ENCODE measurements at places on chromosomes 4 and X.

- no peak for DNase-seq
These were observed 1.4 kb downstream of the ZNF185 start for GRCh38 chrX:152899111-152899873.

DNA sequence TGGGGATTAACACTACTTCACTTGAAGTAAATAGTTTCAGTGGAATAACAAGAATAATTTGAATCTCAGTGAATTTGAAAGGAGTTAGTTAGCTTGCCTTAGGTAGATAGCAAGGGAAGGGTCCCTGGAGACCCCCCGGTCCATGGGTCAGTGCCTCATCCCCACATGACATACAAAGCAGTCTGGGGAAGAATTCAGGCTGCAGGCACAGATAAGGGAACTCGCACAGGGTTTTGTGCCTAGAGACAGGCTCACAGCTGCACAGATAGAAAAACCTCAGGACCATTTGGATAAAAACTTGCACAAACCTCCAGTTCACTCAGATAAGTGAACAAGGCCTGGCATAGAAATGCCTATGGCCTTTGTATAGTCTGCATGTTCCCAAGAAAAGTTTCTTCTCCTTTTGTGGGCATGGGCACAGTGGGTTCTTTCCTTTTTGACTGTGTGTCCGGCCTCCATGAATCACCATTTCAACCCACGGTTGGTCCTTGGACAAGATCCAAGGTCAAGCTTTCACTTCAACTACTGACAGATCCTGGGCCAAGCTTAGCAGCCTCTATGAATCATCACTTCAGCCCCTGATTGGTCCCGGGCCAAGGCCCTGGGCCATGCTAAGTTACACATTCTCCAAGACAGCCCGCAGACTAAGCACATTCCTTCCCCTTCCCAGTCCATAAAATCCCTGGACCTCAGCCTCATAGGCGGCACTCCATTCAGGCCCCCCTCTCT lies 108.3 kb upstream of the KLHL4 start:
- no peak for DNase-seq

DNA sequence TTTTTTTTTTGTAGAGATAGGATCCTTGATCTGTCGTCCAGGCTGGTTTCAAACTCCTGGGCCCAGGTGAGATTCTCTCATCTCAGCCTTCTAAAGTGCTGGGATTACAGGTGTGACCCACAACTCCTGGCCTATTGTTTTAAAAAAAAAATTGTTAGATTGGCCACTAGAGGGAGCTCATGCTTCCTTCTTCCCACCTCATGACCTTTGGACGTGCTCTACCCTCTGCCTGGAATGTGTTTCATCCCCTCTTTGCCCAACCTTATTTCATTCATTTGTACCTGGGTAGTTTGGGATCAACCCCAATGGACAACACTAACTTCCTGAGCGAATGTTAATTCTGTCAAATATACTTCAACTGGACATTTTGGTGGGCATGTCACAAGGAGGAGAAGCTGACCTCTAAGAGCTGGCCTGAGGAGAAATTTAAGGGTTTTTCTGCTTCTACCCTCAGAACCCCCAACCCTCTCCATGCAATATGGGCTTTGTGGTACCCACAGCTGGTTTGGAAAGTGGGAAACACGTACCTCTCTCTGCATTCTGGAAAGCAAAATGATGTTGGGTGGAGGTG lies 6.4 kb downstream of the PPEF2 start:
- no peak for DNase-seq

DNA sequence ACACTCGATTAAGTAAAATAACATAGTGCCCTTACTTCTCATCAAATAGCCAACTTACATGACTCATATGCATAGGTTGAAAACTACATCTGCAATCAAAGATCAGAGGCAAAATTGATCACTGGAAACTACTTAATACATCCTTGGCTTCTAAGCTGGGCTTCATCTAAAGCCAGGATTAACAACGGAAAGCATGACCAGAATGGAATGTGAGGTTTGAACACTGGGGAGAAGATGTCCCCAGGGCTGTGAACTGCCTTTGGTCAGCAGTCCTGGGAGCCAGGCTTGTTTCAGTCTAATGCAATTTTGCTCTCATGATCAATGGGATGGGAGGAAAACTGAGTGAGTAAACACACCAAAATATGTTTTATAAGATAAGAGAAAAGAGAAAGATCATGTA lies 192.5 kb upstream of the TTC29 start:
- no peak for DNase-seq

- no peak for DNase-seq
These were observed 1326.3 kb downstream of the C4orf33 start for GRCh38 chr4:130422261-130422660.

GRCh38 chr4:41632481-41633073 lies 94.6 kb downstream of the LIMCH1 start:
- no peak for DNase-seq

- DNase-seq, result no peak
These were observed 26.0 kb upstream of the ANXA3 start for GRCh38 chr4:78525559-78525958.

DNA sequence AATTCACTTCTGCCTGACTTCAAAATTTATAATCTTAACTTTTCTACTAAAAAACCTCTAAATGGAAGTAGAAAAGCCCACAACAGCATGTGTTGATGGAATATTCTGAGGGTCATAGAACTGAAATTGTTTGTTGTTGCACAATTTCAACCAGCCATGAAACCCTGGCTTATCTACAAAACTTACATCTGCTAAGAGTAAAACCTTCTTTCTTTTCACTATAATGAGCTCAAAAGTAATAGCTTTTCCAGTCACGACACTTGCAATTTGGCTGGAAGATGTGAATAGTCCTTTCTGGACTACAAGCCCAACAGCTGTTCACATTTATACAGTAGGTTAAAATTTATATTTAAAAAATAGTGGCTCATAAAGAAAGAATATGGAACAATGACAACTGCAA lies 250.0 kb downstream of the GPAT3 start:
- DNase-seq, result no peak

- no peak for DNase-seq
These were observed 16.4 kb upstream of the TMSB4X start for GRCh38 chrX:12958461-12958860.

DNA sequence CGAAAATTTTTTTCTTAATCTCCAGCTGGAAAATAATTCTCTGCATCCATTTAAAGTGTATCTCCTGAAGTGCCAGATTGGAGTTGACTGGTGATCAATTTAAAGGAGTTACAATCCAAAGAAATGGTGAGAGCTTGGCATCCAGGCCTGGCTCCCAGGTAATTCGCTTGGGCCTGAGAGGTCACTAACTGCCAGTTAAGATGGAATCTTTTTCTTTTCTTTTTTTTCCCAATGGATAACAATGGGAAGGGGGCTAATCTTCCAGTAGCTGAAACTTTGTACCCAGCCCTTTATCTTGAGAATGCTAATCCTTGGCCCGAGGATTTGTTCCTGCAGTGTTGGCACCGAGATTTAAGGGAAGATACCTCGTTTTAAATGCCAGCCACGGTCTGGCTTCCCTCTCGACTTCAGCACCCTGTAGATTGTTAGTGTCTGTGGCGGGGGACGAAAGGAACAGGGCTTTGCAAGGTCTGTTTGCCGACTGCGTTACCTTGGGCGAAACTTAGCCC lies 13.3 kb upstream of the PITX2 start:
- DNase-seq, result no peak

DNA sequence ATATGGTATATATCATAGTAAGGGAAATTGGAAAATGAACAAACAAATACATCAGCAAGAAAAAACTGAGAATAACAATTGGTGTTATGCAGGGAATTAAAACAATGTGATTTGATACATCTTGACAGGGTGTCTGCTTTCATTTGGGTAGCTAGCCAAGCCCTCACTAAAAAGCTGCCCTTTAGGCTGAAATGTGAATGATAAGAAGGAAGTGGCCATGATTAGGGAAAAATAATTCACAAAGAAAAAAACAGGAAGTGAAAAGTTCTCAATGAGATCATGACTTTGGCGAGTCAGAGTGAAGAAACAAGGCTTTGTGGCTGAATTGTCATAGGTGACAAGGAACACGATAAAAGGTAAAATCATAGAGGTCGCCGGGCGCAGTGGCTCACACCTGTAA lies 675.8 kb upstream of the SLIT2 start:
- no peak for DNase-seq

GRCh38 chr4:95021099-95021498 lies 263.3 kb downstream of the BMPR1B start:
- no peak for DNase-seq

- DNase-seq, result no peak
These were observed 301.3 kb downstream of the FBXW7 start for GRCh38 chr4:152234571-152234970.

DNA sequence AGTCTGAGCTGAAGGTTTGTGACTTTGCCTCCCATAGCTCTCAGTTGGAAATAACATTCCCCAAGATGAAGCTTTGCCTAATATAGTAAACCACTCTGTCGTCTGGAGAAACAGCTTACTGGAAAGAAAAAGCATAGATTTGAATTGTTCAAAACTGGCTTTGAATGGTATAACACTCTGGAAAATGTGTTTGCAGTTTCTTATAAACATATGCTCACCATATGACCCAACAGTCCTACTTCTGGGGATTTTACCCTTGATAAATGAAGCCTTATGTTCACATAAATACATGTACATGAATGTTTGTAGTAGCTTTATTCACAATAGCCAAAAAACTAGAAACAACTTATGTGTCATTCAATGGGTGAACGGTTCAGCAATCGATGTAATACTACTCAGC lies 10.2 kb downstream of the VEGFD start:
- no peak for DNase-seq

GRCh38 chr4:133150486-133151340 lies 1.6 kb downstream of the PCDH10 start:
- DNase-seq, result no peak

- DNase-seq, result peak; percentile 16
These were observed 813 bp downstream of the DIAPH2 start for GRCh38 chrX:96685210-96686099.

GRCh38 chrX:151711787-151712186 lies 4.0 kb upstream of the FATE1 start:
- DNase-seq, result no peak

DNA sequence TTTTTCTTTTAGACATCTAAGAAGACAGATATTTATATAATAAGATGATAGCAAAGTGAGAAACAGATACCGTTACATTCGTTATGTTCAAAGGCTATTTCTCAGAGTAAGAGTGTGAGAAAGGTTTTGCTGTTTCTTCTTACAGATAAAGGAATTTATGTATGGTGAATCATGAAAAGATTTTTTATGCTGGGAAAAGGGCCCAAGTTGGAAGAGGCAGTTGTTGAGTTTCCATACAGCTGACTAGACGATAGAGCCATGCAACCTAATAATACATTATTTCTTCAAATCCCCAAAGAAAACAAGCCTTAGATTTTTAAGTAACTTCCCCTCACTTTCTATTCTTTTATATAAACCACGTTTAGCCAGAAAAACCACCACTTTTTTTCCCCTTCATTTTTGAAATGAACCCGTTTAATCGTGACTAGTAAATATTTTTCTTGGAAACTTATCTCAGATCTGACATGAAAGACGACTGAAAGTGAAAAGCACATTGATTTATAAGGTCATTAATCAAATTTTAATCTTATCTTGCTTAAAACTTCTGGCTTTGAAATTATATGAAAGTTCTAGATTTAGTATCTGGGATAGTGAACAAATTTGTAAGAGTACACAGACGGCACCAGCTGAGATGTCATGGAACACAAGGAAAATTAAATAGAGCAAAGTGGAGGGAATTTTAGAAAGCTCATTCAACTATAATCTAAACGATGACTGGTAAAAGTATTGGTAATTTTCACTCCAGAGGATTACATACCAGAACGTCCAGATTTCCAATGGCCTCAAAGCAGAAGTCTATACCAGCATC lies 10.9 kb downstream of the ADH6 start:
- DNase-seq, result no peak

DNA sequence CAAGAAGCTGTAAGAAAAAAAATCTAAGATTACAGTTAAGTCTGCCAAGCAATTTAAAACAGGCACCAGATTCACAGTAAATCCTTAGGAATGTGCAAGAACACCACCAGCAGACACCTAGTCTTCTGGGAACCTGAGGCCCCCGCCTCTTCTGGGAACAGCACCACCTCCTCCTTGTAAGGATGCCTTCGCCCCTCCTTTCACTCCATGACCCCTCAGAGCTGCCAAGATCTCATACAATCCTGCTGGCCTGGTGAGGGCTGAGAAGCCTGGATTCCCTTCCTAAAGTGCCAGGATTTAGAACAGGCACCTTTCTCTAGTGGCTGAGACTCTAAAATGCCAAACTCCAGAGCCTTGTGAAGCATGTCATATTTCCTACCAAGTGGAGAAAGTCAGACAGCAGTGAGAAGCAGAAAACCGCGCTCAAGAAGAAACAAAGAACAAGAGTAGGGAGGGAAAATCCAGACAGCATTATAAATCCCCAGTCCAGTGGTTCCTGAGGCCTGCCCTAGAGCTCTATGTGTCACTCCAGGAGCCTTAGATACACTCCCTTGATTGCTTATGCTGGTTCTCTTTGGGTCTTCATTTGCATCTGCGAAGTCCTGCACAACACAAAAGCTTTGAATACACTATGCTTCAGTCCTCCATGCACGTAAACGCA lies 166.4 kb downstream of the TSPAN5 start:
- DNase-seq, result no peak

DNA sequence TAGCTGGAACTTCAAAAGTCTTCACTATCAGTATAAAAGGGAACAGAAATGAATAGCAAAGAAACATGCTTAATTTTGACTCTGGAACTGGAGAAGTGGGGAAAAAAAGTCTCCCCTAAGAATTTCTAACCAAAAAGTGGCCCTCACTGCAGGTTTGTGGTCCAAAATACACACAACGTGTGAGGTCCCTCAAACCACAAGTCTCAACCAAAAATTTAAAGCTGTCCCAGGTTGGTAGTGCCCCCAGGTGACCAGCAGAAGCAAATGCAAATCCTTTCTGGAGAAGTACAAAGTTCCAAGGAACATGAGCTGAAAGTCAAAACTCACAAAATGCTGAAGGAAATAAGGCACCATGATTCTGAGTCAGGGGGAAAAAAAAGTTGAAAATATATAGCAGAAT lies 23.6 kb upstream of the VAMP7 start:
- no peak for DNase-seq

GRCh38 chrX:84189125-84189524 lies 1.1 kb upstream of the RPS6KA6 start:
- no peak for DNase-seq

DNA sequence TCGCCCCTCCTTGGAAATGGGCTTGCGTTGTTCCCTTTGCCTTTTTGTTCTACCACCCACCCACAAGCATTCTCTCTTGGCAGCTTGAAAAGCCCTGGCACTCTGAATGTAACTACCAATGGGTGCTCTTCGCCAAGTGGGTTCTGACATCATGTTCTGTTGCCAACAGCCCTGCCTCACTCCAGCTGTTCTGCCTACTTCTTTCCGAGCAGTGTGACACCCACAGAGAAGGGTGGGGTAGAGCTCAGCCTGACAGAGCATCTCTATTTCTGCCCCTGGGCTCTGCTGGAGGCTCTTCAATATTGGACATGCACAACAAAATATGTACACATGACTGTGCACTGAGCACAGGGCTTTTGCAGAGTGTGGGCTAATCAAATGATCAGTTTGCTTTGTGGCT lies 15.6 kb upstream of the EXOSC9 start:
- DNase-seq, result no peak

- no peak for DNase-seq
These were observed 26.4 kb upstream of the AKAP17A start for GRCh38 chrX:1564750-1565683.

- DNase-seq, result no peak
These were observed 123.3 kb downstream of the MBNL3 start for GRCh38 chrX:132365490-132365889.

Measured in activated CD4-positive, alpha-beta T cell treated with anti-CD3 and anti-CD28 coated beads, Interleukin-2, amount 50 U/mL, for 1 hour (primary cell).